ENCODE measurements at places on chromosomes 1 and 21. TPM values are rescaled to one million over a fixed set of nuclear protein-coding genes. Genes with fewer than 3 reads are reported as not detected.

Gene JAM2
- total RNA-seq = 11.2 TPM

- ATAC-seq = no peak
These were observed 1.6 kb downstream of the KIF17 start for GRCh38 chr1:20716232-20716631.

GRCh38 chr1:183905508-183906113 is 100.7 kb downstream of the RGL1 start:
- peak; percentile 50 for ATAC-seq

GRCh38 chr1:167755654-167756053 is 33.9 kb downstream of the MPZL1 start:
- ATAC-seq = no peak

DNA sequence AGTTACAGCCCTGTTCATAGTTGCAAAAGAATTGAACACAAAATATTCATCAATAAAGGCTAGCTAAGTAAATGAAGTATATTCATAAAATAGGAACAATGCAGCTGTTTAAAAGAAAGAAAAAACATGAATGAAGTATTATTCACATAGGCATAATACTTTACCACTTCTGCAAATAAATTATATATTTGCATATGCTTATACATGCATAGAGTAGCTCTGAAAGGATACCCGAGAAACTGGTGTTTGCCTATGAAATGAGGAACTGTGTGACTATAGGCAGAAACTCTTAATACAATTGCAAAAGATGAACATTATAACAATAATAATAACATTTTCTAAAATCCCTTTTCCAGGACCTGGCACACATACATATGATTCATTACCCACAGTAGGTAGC is 385.9 kb downstream of the DSCAM start:
- no peak for ATAC-seq

DNA sequence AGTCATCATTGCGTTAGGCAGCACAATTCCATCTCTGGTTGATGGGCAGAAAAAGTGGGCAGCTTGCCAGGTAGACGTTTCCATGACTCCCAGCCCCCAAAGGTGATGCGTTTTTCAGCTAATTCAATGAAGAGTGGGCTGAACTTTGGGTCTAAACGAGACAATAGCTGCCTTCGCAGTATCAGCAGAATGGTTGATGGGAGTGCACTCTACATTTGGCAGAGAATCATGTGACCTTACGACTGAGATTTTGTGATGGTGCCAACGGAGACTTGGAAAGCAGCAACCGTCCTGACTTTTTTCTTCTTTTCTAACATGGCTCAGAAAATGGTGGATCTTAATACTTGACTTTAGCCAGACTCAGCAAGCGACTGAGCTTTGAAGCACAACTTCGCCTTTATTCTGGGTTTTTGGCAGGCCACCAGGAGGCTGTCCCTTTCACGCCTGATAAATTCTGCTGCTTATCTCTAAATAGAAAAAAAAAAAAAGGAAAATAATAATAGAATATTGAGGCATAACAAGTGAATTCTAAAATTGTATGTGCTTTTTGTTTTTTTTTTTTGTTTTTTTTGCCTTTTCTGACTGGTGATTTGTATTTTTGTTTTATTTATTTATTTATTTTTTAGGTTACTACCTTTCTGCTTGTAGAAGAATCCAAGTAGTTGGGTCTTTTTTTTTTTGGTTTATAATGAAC is 804.8 kb downstream of the USP25 start:
- ATAC-seq = peak; percentile 79

Gene SYCP1
- total RNA-seq = not detected

Gene HSD3B1
- 1.9 TPM for total RNA-seq

Gene KLHDC8A
- total RNA-seq = 100 TPM

DNA sequence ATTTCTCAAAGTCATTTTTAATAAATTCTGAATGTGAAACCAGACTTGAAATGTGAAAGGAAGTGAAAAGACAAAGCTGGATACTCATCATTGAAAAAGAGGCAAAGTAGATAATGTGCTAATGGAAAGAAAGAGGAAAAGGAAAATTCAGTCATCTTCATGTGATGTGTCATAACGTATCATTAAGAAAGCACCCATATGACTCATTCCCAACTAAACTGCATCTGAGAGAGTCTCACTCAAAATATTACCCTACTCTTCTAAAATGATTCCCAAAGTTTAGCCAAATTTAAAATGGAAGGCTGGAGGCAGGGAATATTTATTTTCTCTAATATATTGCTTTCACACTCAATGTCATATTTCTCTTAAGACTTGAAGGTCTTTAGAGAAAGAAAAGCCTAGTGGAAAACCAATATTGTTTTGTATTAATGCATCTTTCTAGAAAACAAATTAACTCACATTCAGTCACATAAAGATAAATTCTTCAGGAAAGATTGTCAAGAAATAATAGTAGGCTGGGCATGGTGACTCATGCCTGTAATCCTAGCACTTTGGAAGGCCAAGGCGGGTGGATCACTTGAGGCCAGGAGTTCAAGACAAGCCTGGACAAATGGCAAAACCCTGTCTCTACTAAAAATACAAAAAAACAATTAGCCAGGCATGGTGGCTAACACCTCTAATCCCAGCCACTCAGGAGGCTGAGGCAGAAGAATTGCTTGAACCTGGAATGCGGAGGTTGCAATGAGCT is 129.9 kb downstream of the SLC30A10 start:
- ATAC-seq = peak; percentile 93

Gene GBP1
- total RNA-seq = 27.9 TPM

Gene CNR2
- total RNA-seq = not detected

Gene CLSTN1
- total RNA-seq = 67.6 TPM

DNA sequence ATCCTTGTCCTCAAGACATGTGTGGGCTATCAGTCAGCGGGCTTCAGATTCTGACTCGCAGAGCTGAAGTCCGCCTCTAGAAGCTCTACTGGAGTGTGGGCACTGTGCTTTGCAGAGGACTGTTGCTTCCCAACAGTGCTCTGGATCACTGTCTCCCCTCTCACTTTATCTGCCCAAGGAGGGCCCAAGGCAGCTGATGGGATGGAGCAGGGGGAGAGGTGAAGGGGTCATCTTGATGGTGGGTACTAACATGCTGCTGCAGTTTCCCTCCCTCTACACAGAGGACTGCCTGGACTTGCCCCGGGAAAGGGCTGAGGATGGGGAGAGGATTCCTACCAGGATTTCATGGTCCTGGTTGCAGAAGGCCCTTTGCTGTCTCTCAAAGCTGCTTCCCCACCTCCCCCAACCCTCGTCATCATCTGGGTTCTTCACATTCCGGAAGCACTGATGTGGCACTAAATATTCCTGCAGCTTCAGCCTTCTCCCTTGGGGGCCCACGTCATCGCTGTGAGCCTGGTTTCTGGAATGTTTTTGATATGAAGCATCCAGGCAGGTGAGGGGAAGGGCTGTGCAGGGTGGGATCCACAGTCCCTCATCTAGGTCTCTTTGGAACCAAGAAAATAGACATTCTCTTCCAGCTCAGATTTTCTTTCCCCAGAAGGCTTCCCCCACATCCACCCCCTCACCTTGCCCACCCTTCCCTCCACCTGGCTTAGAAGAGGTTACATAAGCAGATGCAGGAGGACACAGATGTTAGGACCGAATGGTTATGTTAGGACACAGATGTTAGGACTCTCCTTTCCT is 23.2 kb downstream of the NUAK2 start:
- ATAC-seq = peak; percentile 30

- no peak for ATAC-seq
These were observed 61.6 kb downstream of the CD46 start for GRCh38 chr1:207813512-207813881.

GRCh38 chr1:76715474-76715873 is 151.8 kb upstream of the ST6GALNAC5 start:
- ATAC-seq = no peak

DNA sequence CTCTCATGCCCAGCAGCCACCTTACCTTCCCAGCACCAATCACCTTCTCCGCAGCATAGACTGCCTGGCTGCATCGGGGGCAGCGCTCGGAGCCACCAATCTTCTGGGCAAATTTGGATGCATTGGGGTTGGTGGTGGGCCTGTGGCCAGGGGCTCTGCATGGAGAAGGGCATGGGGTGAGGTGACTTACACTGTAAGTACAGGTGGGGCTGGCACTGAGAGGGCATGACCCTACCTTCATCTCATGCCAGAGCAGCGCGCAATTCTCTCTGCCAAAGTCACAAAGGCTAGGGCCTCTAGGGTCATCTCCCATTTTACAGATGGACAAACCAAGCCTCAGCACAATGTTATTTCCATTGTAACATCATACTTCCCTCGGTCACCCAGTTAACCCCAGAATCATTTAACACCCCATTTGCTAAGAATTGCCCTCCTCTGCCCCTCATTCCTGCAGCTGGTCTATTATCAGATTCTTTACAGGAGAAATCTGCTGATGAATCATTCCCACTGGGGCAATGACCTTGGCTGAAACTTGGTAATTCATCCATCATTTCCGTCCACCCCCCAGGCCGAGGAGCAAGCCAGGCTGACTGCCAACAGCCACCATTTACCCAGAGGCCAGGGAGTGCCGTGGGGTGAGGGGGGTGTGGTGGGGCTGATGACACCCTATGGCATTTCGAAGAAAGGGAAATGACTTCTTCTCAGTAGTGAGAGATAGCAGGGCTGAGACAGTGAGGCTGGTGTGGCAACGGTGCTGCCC is 17.9 kb downstream of the CSRP1 start:
- ATAC-seq = no peak

DNA sequence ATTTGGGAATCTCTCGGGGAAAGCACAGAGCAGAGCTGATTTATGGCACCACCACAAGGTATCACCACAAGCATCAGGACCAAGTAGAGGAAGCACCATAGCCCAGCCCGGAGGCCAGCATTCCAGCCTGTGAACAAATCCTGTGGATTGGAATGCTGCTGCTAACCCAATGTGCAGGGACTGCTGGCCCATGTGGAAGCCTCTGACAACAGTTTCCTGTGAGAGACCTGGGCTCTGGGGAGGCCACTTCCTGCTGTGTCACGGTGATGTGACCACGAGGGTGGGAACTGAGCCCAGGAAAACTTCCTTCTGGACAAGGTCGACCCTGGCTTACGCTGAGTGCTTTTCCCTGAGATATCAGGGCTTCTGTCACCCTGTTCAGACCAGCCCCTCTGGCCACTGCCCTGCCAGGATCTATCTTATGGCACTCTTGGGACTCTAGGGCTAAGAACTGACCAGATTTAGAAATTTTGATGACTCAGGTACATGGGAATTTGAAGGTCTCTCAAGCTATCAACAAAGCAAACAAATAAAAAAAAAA is 88.3 kb upstream of the NGF start:
- ATAC-seq = peak; percentile 6

Gene RNF2
- total RNA-seq = 51.1 TPM

GRCh38 chr1:168285971-168286927 is 5.6 kb downstream of the TBX19 start:
- no peak for ATAC-seq

DNA sequence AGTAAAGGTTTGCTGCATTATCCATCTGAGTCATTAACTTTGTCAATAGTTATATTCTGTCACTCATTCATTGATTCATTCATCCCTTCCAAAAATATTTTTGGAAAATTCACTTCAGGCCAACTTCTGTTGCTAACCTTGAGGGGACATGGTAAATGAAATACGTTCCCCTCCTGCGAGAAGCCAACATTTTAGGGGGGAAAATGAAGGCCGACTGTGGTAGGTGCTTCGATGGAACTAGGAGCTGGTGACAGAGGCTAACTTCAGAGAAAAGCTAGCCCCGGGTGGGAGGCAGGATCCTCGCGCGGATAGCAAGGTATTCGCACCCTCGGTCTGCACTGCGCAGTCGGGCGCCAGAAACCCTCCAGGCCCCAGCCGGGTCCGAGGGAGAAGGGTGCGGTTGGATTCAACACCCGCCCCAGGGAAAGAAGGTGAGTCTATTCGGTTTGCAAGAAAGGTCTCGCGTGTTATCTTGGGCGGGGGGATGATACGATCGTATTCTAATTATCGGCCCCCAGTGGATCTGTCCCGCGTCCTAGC is 646 bp upstream of the RRP15 start:
- peak; percentile 40 for ATAC-seq

- no peak for ATAC-seq
These were observed 5.9 kb downstream of the SELENON start for GRCh38 chr1:25805863-25806225.

GRCh38 chr21:45901061-45901690 is 80.4 kb upstream of the COL6A1 start:
- no peak for ATAC-seq

DNA sequence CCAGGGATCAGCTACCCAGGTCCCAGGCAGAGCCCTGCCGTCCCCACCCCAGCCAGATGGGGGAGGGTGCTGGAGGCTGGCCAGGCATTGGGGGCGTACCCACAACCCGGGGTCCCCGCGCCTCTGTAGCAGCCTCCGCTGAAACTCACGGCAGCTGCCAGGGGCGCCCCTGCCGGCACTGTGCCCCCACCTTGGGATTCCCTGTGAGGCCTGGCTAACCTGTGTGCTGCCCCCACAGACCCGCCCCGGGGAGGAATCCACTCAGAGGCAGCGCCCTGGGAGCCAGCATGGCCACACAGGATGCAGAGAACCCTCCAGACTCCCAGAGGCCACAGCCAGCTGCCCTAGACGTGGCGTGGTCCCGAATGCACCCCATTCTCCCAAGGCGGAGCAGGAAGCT is 3.8 kb downstream of the DVL1 start:
- ATAC-seq = no peak

- ATAC-seq = no peak
These were observed 9.1 kb upstream of the COA7 start for GRCh38 chr1:52706941-52707926.

DNA sequence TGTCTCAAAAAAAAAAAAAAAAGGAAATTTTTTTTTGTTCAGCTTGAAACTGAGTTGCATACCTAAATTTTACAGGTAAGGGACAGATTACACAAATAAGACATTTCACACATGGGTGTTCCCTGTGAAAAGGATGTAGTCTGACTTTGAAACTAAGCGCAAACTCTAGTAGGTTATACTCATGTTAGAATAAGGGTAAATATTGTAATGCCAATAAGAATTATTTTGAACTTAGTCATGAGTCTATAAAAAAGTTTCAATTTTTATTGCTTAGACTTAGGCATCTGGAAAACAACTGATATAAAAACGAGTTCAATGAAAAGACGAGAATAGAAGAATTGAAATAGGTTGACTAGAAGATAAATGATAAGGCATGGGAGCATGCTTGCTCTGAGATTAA is 122.3 kb downstream of the HMCN1 start:
- no peak for ATAC-seq

GRCh38 chr1:160127381-160127780 is 11.8 kb downstream of the ATP1A2 start:
- no peak for ATAC-seq

- ATAC-seq = peak; percentile 41
These were observed 5.9 kb upstream of the VCAM1 start for GRCh38 chr1:100713626-100714025.

GRCh38 chr1:40073062-40073461 is 24.0 kb downstream of the PPT1 start:
- ATAC-seq = no peak

DNA sequence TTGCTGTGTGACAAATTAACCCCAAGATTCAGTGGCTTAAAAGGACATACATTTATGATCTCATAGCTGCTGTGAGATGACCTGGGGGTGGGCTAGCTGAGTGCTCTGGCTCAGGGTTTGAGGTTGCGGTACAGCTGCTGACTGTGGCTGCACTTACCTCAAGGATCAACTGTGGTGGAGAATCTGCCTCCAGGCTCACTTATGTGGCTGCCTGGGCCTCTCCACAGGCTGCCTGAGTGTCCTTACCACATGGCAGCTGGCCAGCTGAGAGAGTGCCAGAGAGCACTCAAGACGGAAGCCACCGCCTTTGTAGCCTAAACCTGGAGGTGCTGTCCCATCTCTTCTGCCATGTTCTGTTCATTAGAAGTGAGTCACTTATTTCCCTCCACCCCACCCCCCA is 5.7 kb downstream of the LRRC71 start:
- no peak for ATAC-seq

Data from motor neuron (in vitro differentiated cells).